ENCODE measurements at places on chromosomes 6 and 20. TPM values are rescaled to one million over a fixed set of nuclear protein-coding genes. Genes with fewer than 3 reads are reported as not detected.

TTK gene
- total RNA-seq = 1.2 TPM

DNA sequence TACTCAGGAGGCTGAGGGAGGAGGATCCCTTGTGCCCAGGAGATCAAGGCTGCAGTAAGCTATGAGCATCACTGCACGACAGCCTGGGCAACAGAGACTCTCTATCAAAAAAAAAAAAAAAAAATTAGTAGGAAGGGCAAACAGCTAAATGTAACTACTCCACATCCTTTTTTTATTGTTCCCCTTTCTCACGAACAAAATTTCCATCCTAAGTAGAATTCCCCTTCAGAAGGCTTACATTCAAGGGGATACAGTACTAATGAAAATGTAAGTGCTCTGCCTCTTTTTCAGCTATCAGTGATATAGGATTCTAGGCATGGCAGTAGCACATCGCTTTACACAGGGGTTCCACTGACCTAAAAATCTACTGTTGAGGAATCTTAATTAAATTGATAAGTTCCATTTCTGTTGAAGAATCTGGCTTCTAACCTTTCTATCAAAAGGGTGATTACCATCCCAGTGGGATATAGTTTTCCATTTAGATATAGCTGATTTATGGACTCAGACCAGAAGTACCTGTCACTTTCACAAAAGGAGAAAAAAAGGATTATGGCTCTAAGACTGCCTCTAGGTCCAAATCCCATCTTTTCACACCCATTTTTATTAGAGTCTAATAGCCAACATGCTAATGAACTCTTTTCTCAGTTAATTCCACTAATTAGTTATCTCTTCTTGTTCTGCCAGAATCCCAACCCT lies 2.6 kb downstream of the B4GALT5 start:
- H3K4me3 ChIP-seq = no peak overlapping the region
- H3K4me1 ChIP-seq = peaks cover 57% of the 10 kb centered on the region
- no peaks in the 10 kb centered on the region for H3K36me3 ChIP-seq
- no peaks in the 10 kb centered on the region for H3K27me3 ChIP-seq
- DNase-seq = no peak
- H3K27ac ChIP-seq = peak overlapping the region; percentile 93

GRCh38 chr6:76465410-76465809 lies 392.9 kb upstream of the IMPG1 start:
- H3K4me1 ChIP-seq = no peaks in the 10 kb centered on the region
- H3K27ac ChIP-seq = no peak overlapping the region
- H3K36me3 ChIP-seq = no peaks in the 10 kb centered on the region
- no peaks in the 10 kb centered on the region for H3K27me3 ChIP-seq

TMC2 gene
- total RNA-seq = not detected

DNA sequence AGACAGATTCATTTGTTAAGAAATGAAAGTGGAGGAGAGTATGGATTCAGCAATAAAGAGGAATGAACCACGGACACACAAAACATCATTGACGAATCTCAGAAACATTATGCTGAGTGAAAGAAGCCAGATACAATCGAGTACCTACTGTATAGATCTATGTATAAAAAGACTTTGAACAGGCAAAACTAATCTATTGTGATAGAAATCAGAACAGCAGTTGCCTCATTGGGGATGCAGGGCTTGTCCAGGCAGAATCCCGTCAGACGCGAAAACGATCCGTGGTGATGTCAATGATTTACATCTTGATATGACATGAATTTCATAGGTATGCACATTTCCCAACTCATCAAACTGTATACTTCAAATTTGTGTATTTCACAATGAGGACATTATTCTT lies 265.2 kb downstream of the CBLN4 start:
- no peak overlapping the region for H3K27ac ChIP-seq
- no peak for DNase-seq
- no peaks in the 10 kb centered on the region for H3K27me3 ChIP-seq
- no peak overlapping the region for H3K4me3 ChIP-seq
- H3K4me1 ChIP-seq = no peaks in the 10 kb centered on the region
- no peaks in the 10 kb centered on the region for H3K36me3 ChIP-seq

ENPP4 gene
- total RNA-seq = 23.8 TPM

DNA sequence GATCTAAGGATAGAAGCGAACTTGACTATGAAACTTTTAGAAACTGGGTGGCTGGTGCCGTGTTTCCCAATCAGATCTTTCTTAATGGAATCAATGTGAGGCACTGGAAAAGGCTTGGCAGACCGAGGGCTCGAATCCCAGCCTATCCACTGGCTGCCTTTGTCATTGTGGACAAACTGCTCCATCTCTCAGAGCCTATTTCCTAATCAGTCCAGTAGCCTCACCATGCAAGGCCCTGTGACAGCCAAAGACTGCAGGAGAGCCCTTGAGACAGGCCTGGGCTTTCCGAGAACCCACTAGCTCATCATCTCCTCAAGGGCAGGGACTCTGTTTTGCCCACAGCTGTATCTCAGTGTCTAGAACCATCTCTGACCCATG lies 43.4 kb downstream of the SPDEF start:
- no peaks in the 10 kb centered on the region for H3K36me3 ChIP-seq
- no peaks in the 10 kb centered on the region for H3K4me1 ChIP-seq
- peaks cover 18% of the 10 kb centered on the region for H3K27me3 ChIP-seq
- DNase-seq = no peak
- no peak overlapping the region for H3K27ac ChIP-seq
